Upper lobe of left lung (tissue), 6 donors: ENCODE measurements at places on chromosomes 13 and 19. TPM values are rescaled to one million over a fixed set of nuclear protein-coding genes. Genes with fewer than 3 reads are reported as not detected.

NLRP11 gene
- not detected for total RNA-seq

GRCh38 chr19:42247640-42248199 lies 5.3 kb upstream of the GSK3A start:
- H3K4me3 ChIP-seq = no peak overlapping the region
- no peaks in the 10 kb centered on the region for H3K36me3 ChIP-seq
- H3K27ac ChIP-seq = no peak overlapping the region
- peaks cover 66% of the 10 kb centered on the region for H3K4me1 ChIP-seq
- no peak for DNase-seq

LYL1 gene
- total RNA-seq = 31.5 TPM

- H3K27me3 ChIP-seq = no peaks in the 10 kb centered on the region
- H3K4me1 ChIP-seq = peaks cover 35% of the 10 kb centered on the region
- DNase-seq = no peak
Measured at GRCh38 chr19:4087787-4088679, 21.3 kb upstream of the ZBTB7A start.

CEACAM1 gene
- 7.9 TPM for total RNA-seq

PRX gene
- total RNA-seq = 30.1 TPM

CARM1 gene
- 19.0 TPM for total RNA-seq

LEUTX gene
- total RNA-seq = not detected

POU2F2 gene
- 3.2 TPM for total RNA-seq

- H3K27me3 ChIP-seq = no peaks in the 10 kb centered on the region
- H3K36me3 ChIP-seq = no peaks in the 10 kb centered on the region
- no peak overlapping the region for H3K27ac ChIP-seq
- DNase-seq = no peak
- H3K4me3 ChIP-seq = no peak overlapping the region
Measured at GRCh38 chr13:66933994-66934393, 296.1 kb downstream of the PCDH9 start.

DNA sequence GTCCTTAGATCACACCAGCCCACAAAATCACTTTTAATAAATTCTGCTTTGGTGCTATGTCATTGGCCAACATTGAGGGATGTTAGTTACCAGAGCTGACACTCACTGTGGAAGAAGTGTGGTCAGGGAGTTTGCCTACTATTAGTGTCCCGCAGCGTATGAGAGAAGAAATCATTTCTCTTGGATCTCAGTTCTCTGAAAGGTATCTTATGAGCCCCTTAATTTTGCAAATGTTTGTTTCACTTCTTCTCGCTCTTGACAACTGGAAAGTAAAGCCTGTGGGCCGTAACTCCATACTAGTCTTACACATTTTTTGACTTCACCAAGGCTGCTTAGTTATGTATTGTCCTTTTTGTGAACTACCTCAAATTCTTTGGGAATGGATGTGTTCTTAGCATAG lies 80.9 kb downstream of the FLT1 start:
- H3K4me3 ChIP-seq = no peak overlapping the region
- H3K4me1 ChIP-seq = peaks cover 12% of the 10 kb centered on the region
- no peak for DNase-seq
- no peaks in the 10 kb centered on the region for H3K27me3 ChIP-seq
- peak overlapping the region; percentile 50 for H3K27ac ChIP-seq
- no peaks in the 10 kb centered on the region for H3K36me3 ChIP-seq
